ENCODE measurements at places on chromosomes 12 and 14. TPM values are rescaled to one million over a fixed set of nuclear protein-coding genes. Genes with fewer than 3 reads are reported as not detected.

Gene FITM1
- polyA plus RNA-seq = not detected

Gene NRXN3
- 0.89 TPM for polyA plus RNA-seq

Gene KCNA5
- polyA plus RNA-seq = not detected

Gene SPX
- polyA plus RNA-seq = 0.12 TPM

Gene PRPH
- 0.08 TPM for polyA plus RNA-seq

Gene DCN
- 1.1 TPM for polyA plus RNA-seq

Gene RFX4
- polyA plus RNA-seq = not detected

Gene ACTR6
- 35.4 TPM for polyA plus RNA-seq

Gene TAS2R10
- polyA plus RNA-seq = not detected

Gene MOK
- 24.5 TPM for polyA plus RNA-seq

Gene TMEM132C
- not detected for polyA plus RNA-seq

Gene LALBA
- polyA plus RNA-seq = not detected

Gene CDK2
- 47.3 TPM for polyA plus RNA-seq

Gene EPYC
- polyA plus RNA-seq = not detected

Gene MEG3
- polyA plus RNA-seq = 5.6 TPM

Gene ANKRD33
- polyA plus RNA-seq = not detected

Gene AMHR2
- not detected for polyA plus RNA-seq

Gene UBE3B
- polyA plus RNA-seq = 22.4 TPM

Gene KRT2
- polyA plus RNA-seq = 0.69 TPM

Gene ZBTB25
- polyA plus RNA-seq = 6.8 TPM

Gene SLC6A13
- polyA plus RNA-seq = 0.45 TPM

Gene PZP
- not detected for polyA plus RNA-seq

Gene LMO3
- not detected for polyA plus RNA-seq

Gene KCNJ8
- not detected for polyA plus RNA-seq

Gene NKX2-1
- not detected for polyA plus RNA-seq

Gene SLC6A15
- 14.0 TPM for polyA plus RNA-seq

Gene MANSC4
- polyA plus RNA-seq = 0.59 TPM

Gene GLIPR1L2
- polyA plus RNA-seq = 0.29 TPM

Measured in keratinocyte (primary cell).